ENCODE measurements at places on chromosomes 11 and 22.
A peak's percentile ranks its signal among the peaks of the same experiment; 100 is the strongest.

GRCh38 chr11:62127941-62128770 is 4.3 kb downstream of the INCENP start:
- DNase-seq: no peak

DNA sequence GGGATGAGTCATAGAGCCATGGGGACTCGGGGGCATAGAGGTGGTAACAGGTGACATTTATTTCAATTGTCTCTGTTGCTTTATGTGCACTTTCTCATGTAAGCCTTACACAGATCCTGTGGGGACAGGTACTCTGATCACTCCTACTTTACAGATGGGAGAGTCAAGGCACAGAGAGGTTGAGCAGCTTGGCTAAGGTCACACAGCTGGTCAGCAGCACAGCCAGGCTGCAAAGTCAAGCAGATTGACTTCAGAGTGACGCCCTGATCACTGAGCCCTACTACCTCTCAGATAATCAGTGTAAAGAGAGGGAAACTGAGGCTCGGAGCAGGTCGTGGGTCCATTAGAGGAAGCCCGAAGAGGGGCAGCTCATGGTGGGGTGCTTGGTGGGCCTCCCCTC is 3.5 kb downstream of the TMPRSS6 start:
- no peak for DNase-seq

DNA sequence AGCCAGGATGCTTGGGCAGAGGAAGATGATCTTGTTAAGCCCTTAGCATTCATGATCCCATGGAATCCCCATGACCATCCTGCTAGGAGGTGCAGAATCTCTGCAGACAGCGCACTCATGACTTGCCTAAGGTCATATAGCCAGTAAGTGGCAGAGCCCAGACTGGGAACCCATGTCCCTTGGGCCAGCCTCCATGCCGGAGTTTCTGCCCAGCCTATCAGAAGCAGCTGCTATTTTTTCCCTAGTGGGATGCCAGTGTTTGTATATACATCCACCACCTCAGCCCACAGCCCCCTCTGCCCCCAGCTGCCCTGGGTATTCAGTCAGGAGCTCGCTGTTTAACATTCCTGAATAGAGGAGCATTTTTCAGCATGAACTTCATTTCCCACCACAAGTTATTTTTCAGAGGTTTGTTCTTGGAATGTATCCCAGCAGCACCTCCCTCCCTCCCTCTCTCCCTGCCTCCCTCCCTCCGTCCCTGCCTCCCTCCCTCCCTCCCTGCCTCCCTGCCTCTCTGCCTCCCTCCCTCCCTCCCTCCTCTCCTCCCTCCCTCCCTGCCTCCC is 34.4 kb upstream of the SUSD2 start:
- DNase-seq: peak; percentile 42

- no peak for DNase-seq
Measured at GRCh38 chr11:17931595-17931994, 81.3 kb downstream of the SERGEF start.

GRCh38 chr11:129364143-129364654 is 11.4 kb upstream of the BARX2 start:
- peak; percentile 49 for DNase-seq

DNA sequence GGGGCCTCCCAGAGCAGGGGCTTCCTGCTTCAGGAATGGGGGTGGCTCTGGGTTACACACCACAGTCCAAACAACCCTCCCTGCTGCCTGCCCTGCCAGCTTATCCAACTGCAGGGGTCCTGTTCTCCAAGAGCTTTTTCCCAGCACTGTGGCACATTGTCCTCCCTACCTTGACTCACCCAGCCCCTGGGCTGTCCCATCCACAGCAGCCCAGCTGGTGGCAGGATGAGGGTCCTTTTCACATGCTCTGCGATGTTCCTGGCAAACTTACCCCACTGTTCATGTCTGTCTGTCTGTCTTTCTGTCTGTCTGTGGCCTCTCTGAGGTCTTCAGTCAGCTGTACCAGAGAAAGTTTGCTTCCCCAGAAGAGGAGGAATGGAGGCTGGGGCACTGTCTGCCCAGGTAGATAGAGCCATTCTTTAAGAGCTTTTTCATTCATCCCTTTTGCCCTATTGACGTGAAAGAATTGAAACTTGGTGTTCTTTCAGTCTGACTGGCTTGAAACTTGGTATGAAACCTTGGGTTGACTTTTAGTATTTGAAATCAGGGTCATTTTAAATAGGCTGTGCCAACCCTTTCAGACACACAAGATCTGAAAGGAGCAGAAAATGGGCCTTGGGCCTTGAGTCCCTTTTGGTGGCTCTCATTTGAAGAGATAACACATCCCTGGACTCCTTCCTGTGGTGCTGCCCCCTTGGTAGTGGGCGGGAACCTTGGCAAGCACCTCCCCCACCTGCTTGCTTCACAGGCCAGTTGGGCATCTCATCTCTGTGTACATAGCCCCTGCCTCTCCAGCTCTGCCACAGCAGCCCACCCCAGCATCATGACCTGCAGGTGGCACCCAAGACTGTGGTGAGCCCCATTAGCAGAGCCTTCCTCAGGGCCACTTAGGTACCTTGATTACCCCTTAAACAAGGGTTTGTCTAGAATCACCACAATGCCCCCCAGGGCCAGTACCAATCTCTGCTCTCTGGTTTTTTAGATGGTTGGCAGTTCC is 74.6 kb upstream of the SUSD2 start:
- DNase-seq: no peak

- DNase-seq: no peak
Measured at GRCh38 chr11:9310485-9311090, 3.8 kb downstream of the TMEM41B start.

DNA sequence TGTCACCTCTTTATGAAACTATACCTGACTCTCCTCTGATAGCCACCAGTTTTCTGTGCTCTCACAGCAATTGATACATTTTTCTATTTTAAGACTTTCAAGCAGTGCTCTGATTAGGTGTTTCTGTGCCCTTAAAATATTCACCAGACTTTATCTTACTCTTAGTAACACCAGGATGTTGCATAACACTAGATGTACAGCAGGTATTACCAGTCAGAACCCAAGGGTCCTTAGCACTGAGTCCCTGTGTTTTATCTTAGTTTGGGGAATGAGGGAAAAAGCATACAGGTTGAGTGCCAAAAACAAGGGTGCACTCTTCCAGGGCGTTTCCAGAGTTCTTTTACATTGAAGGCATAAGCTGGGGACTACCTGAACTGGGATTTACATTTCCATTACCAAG is 51.4 kb downstream of the COPB1 start:
- no peak for DNase-seq

DNA sequence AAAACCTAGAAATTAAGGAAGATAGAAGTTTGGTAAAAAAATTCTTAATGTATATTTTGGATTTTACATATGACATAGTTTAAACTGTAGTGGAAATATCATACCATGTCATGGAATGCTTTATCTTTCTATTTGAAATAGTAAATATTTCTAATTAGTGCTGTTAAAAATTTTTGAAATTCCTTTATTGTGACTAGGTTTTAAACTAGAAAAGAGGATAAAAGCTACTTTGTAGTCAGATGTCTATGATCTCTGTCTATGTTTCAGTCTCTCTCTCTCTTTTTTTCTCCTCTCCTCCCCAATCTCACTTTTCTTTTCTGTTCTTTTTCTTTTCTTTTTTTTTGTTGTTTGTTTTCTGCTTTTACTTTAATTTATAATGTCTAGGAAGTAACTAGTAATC is 226.2 kb downstream of the TMEM135 start:
- no peak for DNase-seq

GRCh38 chr11:26106726-26107125 is 225.2 kb upstream of the ANO3 start:
- no peak for DNase-seq

DNA sequence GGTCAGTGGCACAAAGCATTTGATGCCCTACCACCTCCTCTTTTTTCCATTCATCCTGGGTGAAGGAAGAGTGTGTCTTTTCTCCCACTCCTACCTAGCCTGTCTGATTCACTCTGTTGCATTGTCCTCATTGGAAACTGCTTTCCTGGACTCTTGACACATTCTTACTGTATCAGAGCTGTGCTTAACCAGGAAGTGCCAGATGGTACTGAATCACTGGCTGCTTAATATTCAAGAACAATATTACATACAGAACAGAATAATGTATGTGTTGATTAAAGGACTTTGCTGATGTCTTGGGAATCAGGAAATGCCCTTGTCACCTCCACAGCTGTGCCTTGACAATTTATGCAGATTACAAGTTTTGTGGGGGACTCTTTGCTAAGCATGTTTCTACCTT is 44.4 kb downstream of the SVIP start:
- no peak for DNase-seq

DNA sequence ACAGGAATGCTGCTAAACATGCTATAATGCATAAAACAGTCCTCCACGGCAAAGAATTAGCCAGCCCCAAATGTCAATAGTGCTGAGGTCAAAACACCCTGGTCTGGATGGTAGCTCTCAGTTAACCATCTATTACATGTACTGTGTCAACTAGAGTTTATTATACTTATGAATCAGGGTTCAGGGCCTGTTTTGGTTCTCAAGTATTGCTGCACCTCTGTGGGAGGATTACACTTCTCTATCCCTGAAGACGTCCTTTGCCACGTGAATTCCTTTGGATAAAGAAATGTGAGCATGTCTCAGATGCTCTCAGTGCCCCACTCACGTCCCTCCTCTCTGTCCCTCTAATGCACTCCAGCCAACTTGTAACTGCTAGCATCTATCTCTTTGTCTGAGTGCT is 53.4 kb downstream of the SLC1A2 start:
- peak; percentile 23 for DNase-seq

DNA sequence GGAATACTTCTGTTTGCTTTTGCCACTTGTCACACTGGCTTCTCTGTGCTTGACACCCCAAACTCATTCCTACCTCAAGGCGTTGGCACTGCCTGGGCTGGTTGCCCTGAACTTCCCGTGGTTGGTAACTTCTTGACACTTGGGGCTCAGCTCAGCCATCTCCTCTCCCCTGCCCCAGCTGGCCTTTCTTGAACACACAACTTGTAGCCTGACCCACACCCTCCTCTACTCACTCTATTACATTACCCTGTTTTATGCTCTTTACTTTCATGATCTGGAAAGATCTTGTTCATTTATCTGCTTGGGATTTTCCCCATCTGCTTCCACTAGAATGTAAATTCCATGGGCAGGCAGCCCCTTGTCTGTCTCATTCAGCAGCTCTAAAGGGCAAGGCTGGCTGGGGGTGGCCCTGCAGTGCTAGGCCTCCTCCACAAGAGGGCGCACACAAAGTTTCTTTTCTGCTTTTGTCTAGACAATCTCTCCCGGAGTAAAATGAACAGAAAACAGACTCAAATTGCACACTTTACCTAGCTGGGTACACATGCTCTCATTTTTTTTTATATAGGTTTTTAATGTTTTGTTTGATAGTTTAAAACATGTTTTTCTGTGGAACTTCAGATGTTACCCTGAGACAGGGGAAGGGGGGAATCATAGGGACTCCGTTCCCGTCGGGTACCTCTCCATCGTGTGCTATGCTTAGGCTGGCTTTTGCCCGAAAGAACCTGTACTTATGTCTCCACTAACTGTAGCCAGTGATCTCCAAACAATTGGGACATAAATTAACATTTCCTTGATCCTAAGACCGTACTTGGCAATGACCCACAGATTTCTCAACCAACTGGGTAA is 16.4 kb upstream of the MRGPRX2 start:
- no peak for DNase-seq

DNA sequence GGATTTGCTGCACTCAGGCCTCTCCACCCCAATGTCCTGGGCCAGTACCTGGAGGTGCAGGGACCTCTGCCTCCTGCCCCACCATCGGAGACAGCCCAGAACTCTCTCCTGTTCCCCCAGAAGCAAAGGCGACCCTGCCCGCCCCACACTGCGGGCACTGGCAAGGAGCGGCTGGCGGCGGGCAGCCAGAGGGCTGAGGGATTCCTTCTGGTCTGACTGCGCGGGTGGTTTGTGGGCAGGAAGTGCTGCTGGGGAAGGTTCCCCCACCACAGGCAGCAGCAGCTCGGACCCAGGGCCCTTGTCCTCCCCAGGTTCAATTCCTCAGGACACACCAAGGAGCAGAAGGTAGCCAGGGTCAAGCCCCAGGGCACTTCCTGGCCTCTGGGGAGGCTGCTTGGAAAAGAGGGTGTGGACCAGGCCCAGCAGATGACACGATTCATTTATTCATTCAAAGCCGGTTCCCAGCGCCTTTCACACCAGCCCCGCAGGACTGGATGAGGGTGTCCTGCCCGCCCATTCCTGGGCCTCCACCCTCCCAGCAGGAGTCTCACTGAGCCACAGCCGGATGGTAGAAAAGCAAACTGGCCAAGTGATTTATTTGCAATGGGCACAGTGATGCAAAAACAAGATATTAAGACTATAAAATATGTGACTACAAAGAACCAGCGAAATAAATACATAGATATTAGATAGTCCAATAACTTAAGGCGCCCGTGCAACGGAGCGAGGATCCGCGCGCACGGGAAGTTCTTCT is 1.2 kb downstream of the PHLDA2 start:
- no peak for DNase-seq

DNA sequence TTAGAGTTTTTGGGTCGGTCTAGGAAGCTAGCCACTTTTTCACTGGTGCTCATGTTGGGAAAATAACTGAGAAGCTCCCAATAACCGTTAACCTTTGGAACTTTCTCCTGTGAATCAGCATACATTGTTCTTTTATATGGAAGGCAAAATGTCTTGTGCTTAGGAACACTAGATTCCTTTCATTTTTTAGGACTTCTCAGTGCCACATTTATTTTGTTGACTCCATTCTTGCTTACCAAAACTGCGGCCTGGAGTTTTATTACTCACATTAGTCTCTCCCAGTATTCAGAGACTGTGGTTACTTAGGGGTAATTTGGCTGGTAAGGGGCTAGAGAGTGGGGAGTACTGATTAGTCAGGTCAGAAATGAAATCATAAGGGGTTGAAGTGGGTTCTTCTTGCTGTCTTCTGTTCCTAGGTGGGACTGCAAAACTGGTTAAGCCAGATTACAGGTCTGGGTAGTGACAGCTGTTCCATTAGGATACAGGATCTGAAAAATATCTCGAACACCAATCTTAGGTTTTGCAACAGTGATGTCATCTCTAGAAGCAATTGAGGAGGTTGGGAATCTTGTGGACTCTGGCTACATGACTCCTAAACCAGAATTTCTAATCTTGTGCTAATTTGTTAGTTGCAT is 631.4 kb upstream of the LUZP2 start:
- no peak for DNase-seq

DNA sequence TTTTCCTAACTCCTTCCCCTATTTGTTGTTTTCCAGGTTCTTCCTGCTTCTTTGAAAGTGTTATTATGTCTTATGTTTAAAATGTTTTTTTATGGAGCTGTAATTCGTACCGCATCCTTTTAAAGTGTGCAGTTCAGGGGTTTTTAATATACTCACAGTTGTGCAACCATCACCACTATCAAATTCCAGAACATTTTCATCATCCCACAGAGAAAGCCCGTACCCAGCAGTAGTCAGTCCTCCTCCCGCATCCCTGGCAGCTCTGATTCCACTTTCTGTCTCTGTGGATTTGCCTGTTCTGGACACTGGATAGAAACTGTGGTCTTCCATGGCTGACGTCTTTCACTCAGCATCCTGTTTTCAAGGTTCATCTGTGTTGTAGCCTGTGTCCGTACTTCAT is 73.7 kb downstream of the JAM3 start:
- peak; percentile 49 for DNase-seq

GRCh38 chr22:25147642-25147928 is 52.1 kb upstream of the CRYBB3 start:
- DNase-seq: no peak
